ENCODE measurements at places on chromosomes 6 and 20.

DNA sequence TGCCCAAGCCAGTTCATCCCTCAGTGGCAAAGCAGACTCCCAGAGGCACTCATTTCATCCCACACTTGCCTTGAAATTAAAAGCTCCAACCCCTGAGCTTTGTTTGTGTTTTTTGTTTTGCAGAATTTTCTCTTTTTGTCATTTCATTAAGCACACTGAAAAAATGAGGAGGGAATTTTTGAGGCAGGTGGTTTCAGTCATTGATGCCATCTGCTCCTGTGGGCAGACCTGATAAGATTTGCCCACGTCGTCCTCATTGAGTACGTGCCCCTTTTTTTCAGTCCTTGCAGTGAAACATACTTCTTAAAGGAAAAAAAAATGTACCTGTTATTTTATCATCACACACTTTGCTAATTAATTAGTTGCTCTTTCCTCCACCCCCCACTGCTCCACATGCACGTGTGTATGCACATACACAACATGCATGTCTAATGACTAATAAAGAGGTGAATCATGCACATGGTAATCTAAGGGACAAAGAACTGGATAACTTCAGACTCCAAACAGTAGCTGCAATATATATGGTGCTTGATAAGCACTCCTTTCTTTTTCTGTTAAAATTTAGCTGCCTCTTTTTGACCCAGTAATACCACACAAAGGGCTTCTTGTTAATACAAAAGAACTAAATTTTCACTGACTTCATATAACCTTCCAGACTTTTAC is 102.1 kb upstream of the TMEM181 start:
- no peak for DNase-seq

GRCh38 chr20:8421981-8422380 is 289.9 kb downstream of the PLCB1 start:
- no peak for DNase-seq

DNA sequence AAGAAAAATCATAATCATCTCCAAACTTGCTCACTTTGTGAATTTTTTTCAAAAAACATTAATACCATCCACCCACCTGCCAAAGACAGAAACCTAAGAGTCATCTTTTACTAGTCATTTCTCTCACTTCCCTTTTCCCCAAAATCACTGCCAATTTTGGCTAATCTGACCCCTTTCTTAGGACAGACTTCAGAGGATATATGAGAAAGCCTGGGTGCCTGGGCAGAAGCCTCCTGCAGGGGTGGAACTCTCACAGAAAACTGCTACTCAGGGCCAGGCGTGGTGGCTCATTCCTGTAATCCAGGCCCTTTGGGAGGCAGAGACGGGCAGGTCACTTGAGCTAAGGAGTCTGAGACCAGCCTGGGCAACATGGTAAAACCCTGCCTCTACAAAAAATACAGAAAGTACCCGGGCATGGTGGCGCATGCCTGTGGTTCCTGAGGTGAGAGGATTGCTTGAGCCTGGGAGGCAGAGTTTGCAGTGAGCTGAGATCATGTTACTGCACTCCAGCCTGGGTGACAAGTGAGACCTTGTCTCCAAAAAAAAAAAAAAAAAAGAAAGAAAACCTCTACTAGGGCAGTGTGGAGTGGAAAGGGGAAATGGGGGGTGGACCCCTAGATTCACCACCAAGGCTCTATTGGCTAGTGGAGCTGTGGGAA is 3.8 kb downstream of the DEK start:
- DNase-seq: no peak

- DNase-seq: no peak
Observed at GRCh38 chr6:99013145-99013544, 65.4 kb upstream of the FBXL4 start.

- DNase-seq: no peak
Observed at GRCh38 chr20:50561379-50562078, 51.3 kb downstream of the PTPN1 start.

- no peak for DNase-seq
Observed at GRCh38 chr20:14561741-14562221, 224.4 kb upstream of the FLRT3 start.

DNA sequence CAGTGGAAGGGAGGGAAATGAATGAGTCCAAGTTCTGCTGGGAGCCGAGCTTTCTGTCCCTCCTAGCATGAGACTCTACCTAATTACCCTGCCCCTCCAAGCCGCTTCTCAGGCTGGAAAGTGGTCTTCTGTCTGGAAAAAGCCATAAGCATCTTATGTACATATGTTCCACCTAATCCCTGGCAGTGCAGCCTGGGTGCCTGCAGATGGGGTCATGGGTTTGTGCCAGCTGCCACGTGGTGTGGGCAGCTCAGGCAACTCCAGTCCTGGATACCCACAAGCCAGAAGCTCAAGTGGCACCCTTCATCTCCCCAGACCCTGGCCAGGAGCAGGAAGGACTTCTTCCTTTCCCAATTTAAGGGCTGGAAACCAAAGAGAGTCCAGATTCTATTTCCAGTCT is 253.1 kb downstream of the LY86 start:
- DNase-seq: no peak

DNA sequence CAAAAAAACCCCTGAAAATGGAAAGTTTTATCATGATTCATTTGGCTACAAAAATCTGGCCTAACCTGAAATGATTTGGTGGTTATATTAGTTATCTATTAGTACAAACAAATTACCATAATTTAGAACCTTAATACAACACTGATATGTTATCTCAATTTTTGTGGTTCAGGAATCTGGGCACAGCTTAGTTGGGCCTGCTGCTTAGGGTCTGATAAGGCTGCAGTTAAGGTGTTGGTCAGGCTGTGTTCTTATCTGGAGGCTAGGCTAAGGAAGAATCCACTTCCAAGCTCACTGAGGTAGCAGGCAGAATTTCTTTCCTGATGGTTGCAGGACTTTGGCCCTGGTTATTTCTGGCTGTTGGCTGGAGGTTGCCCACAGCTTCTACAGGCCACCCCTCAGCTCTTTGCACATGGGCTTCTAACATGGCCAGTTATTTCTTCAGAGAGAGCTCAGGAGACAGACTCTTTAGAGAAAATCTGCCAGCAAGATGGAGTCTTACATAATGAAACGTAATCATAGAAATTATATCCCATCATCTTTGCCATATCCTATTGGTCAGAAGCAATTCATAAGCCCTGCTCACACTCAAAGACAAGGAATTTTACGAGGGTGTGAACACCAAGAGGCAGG is 11.4 kb downstream of the TRIM38 start:
- DNase-seq: no peak

DNA sequence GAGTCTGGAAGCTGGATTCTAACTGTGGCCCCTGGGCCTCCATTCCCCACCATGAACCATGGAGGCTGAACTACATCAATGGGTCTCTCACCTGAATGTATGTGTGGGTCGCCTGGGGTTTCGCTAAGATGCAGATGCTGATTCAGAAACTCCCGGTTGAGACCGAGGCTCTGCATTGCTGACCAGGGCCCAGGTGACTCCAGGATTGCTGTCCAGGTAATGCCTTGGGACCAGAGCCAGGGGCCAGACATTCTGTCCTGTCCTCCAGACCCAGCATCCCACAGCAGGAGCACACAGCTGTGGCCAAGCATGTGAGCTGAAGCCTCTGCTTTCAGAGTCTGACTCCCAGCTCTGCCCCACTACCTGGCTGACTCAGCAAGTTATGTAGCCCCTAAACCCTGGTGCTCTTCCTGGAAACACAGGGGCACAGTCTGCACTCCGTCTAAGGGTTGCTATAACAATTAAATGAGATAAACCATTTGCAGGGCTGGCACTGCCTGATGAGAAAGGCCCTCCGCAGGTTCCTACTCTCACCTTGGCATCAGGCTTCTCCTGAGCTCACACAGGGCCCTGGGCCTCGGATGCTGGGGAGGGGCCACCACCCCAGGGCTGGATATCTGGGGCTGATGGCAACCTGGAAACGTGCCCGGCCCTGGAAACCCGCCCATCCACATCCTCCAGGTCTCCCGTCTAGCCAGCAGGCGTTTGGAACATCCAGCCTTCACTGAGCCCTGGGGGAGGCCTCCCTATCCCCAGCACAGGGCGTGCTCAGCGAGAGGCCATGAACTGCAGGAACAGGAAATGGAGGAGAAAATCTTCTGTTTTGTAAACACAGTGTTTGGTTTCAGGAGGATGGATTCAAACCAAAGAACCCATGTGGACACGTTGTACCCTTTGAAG is 175.7 kb downstream of the DLL1 start:
- no peak for DNase-seq

GRCh38 chr6:33630014-33630413 is 8.9 kb downstream of the ITPR3 start:
- no peak for DNase-seq

- DNase-seq: no peak
Observed at GRCh38 chr6:67458265-67458664, 1176.8 kb upstream of the ADGRB3 start.

GRCh38 chr6:43771858-43772680 is 2.1 kb downstream of the VEGFA start:
- DNase-seq: no peak

GRCh38 chr20:53654932-53655624 is 61.4 kb upstream of the ZNF217 start:
- DNase-seq: no peak

DNA sequence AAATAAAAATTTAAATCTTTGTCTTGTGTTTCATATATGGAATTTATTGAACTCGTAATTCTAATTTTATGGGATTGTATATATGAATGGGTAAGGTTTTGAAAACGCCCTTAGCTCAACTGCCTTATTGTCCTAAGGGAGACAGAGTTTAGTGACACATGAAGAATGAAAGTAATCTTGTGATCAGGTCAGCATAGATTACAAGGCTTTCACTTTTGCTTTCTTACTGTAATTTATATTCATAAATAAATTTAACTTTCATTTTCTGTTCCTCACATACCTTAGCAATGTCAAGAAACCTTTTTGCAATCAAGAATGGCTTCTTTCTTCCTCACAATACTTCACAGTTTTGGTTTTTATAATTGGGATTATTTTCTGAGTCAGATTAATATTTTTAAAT is 14.4 kb downstream of the KPNA5 start:
- DNase-seq: no peak

- DNase-seq: no peak
Observed at GRCh38 chr6:133359256-133359655, 118.1 kb downstream of the EYA4 start.

- no peak for DNase-seq
Observed at GRCh38 chr6:2104524-2104880, 140.9 kb downstream of the GMDS start.

DNA sequence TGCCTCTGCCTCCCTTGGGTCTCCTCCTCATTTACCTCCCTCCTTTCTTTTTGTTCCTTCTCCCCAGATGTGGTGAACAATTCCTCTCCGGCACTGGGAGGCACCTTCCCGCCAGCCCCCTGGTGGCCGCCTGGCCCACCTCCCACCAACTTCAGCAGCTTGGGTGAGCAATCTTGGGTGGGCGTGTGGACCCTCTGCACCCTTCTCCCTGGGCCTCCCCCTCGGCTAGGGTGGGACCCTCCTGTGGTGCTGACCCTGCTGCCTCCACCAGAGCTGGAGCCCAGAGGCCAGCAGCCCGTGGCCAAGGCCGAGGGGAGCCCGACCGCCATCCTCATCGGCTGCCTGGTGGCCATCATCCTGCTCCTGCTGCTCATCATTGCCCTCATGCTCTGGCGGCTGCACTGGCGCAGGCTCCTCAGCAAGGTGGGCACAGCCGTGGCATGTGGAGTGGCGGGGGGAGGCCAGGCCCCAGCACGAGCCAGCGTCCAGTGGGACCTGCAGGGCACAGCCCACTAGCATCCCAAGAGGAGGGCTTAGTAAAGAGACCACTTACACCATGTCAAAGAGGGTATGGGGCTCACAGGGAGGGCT is 8.8 kb downstream of the DDR1 start:
- no peak for DNase-seq

Data from cortex of kidney (tissue), 1 donor.